ENCODE measurements at places on chromosomes 12 and 14.

DNA sequence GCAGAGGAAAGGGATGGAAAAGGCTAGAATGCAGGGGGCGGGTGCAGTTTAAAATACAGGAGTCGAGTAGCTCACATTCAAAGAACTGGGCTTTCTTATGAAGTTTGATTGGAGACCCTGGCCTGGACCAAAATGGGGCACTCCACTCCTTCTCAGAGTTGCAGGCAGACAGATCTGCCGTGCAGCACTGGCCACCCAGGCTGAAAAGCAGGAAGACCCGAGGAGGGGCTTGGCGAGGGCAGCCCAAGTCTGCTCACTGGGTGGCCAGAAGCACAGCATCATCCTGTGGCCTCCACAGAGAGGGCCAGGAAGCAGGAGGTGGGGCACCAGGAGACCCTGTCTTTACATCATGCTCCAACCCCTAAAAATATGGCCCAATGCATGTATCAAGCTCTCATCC is 109.1 kb upstream of the BCL2L14 start:
- no peak for DNase-seq

DNA sequence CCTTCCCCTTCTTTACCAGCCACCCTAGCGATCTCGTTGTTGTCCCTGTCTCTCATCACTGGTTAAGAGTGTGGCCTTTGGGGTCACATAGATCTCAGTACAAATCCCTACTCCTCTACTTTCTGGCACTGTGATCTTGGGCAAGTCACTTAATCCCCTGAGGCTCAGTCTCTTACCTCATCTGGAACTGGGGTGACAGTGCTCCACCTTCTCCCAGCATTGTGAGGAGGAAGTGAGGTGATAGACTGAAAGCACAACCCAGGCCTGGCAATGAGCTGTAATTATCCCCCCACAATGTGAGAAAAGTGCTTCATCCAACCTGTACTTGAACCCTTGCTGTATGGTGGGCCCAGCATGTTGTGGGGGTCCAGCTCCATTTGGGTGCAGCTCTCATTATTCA is 48.0 kb downstream of the IRAK3 start:
- DNase-seq: no peak

GRCh38 chr12:104371043-104371870 is 67.7 kb downstream of the EID3 start:
- DNase-seq: no peak

- DNase-seq: no peak
These were observed 474.1 kb upstream of the SOX5 start for GRCh38 chr12:24423611-24424010.

DNA sequence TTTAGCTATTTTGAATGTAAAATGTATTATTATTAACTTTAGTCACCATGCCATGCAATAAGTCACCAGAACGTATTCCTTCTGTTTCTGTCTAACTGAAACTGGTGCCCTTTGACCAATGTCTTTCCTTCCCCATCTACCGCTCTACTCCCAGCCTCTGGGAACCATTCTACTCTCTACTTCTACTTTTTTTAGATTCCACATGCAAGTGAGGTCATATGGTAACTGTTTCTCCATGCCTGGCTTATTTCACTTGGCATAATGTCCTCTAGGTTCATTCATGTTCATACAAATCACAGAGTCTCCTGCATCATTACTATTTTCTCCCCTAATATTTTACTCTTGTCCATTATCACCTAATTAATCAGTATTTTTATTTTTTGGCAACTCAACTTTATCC is 160.1 kb downstream of the TMX1 start:
- DNase-seq: no peak
